Stimulated activated naive CD8-positive, alpha-beta T cell treated with anti-CD3 and anti-CD28 coated beads, Interleukin-15, Interleukin-2, amounts not matched to agents 100 U/mL and 50 U/mL, for 24 hours (primary cell): ENCODE measurements at places on chromosomes 3 and 15.

GRCh38 chr3:4351164-4351855 lies 48.1 kb downstream of the SETMAR start:
- peak; percentile 34 for DNase-seq

- no peak for DNase-seq
Observed at GRCh38 chr3:71136276-71136675, 447.3 kb downstream of the FOXP1 start.

GRCh38 chr3:148852271-148852992 lies 12.7 kb upstream of the CPA3 start:
- no peak for DNase-seq

DNA sequence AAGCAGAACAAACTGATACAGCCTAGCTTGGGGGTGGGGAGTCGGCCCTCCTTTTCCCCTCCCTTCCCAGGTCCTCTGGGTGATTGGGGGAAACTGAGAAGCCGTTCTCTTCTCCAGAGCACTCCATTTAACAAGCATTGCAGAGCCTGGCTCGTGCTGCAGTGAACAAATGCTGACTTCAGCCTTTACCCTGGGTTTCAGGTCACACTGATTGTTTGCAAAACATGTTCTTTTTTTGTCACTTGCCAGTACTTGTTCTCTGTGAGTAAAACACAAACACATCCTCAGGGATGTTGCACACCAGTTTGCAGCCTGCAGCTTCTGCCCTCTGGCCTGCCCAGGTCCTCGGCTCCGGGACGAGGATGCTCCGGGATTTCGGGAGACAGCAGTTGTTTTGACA lies 132.8 kb downstream of the PGPEP1L start:
- DNase-seq = no peak

- no peak for DNase-seq
Observed at GRCh38 chr3:71708476-71709105, 16.6 kb downstream of the EIF4E3 start.

DNA sequence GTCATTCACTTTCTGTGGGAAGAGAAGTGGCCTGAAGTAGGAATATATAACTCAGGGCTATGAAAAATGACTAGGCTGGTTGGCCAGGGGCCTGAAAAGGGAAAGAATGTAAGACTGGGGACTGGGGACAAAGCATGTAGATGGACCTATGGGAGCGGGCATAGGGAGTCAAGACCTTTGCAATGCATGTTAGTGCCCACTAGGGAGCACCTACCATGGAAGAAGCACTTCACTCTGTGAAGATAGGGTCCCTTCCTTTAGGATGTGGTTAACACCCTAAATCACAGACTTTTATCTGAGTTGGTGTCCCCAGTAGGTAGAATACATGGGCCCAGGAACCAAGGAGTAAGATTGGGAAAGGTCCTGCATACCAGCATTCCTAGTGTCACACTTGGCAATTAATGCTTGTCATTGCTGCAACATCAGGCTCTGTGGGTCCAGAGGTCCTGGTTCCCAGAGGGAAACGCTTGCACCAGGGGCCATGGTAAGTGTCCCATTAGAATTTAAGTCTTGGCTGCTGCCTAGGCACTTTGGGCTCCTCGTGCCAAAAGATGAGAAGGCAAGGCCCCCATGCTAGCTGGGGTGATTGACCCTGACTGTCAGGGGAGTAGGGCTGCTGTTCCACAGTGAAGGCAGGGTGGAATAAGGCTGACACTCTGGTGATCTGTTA lies 79.6 kb downstream of the CRYGS start:
- DNase-seq = no peak

GRCh38 chr3:152769523-152769922 lies 65.4 kb upstream of the P2RY1 start:
- DNase-seq = no peak

DNA sequence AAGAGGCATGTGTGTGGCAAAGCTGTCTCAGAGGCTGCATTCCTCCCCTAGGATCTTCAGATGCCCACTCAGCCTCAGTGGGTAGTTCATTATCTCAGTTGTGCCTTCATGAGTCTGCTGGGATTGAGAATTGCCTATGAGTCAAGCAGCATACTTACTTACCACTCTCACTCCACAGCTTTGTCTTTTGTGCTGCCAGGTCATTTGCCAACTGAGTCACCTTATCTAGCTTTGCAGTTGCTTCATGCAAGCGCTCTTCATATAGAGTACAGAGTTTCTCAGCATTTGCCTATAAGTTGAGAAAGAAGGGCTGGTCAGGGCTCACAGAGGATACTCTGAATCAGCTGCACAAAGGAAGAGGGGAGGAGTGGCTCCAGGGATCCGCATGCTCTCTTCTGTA lies 89.5 kb downstream of the MYH15 start:
- no peak for DNase-seq

DNA sequence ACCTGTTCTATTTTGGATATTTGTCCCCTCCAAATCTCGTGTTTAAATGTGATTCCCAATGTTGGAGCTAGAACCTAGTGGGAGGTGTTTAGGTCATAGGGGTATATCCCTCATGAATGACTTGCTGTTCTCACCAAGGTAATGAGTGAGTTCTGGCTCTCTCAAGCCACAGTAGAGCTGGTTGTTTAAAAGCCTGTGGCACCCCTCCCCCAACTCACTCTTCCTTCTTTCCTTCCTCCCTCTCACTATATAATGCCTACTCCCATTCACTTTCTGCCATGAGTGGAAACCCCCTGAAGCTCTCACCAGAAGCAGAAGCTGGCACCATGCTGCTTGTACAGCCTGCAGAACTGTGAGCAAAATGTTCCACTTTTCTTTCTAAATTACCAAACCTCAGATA lies 341.1 kb downstream of the SI start:
- no peak for DNase-seq

DNA sequence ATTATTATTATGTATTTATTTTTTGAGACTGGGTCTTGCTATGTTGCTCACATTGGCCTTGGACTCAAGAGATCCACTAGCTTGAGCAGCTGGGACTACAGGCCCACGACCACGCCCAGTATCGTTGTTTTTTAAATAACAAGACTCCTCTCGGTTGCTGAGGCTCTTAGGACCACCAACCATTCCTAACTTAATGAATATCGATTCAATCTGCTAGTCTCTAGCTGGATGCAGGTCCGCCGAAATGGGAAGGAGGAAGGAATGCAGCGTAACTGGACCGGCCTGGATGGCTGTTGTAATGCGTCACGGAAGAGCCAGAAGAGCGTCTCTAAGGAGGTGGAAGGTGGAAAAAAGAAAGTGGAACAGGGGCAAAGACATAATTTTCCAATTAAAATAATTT lies 1.7 kb downstream of the ANXA2 start:
- DNase-seq = no peak

DNA sequence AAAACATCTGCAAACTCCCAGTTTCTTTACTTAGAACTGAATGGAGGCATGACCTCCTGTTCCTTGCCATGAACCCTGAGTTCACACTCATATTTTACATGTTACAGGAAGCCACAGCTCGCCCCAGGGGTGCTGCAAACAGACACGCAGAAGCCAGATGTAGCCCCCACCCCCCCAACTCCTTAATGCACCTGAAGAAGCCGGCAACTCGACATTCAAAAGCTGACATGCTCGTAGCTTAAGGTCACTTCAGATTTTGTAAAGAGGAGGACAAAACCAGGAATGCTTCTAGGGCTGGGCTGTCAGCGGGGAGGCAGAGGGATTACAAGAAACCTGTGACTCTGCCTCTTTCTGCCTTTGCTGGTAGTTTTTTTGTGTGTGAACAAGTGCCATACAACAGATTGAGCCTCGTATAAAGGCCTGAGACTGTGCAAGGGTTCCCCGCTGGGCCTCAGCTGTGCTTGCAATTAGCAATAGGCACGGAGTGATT lies 42.0 kb upstream of the FEZF2 start:
- no peak for DNase-seq

DNA sequence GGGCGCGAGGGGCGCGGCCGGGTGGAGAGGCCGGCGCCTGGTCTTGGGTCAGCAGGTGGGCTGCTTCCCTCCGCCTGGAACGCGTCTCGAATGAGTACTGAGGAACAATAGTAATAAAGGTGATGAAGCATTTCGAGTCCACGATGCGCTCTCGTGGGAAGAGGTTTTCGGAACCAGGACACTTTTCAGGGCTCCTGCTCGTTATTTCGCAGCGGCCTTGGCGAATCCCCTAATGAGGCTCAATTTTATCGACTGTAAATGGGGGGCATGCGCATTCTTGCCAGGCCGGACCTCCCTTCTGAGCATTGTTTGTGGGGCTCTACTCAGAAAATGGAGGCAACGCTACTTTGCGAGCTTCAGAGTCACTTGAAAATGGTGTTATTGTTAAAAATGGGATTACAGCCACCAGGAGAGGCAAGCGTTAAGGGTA lies 1.2 kb downstream of the NR2C2 start:
- DNase-seq = no peak

GRCh38 chr3:163490119-163490518 lies 1588.2 kb downstream of the SI start:
- peak; percentile 36 for DNase-seq

DNA sequence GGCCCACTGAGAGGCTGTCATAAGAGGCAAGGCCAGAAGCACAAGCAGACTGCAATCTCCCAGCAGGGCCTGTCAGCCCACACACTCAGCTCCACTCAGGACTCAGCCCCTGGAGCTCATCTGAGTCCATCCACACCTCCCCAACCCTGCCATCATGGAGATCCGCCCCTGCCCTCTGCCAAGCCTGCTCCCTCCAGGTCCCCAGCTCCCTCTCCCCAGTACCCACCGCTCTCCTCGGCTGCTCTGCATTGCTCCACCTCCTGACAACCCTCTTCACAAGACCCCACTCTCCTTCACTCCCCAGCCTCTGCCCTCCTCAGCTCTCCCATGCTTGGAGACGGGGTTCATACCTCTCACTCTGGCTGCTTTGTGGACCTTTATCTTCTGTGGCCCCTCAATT lies 11.1 kb downstream of the POC1A start:
- no peak for DNase-seq

DNA sequence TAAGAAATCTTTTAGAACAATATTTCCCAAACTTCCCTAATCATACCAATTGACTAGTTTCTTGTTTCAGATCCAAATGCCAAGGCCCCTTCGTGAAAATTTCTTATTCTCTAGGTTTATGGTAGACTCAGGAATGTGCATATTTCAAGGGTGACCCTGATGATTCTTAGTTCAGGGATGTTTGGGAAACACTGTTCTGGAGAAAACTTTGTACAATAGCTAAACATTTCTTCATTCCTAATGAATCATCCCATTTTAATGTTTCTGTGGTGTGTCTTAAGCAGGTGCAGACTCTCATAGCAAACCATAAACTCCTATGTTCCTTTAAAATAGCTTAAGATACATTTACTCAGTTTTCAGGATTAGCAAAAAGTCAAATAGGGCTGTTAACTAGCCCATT lies 314.5 kb downstream of the TIGIT start:
- no peak for DNase-seq

GRCh38 chr15:95937128-95937528 lies 393.4 kb upstream of the NR2F2 start:
- DNase-seq = no peak

GRCh38 chr15:61000276-61000675 lies 228.8 kb downstream of the RORA start:
- DNase-seq = no peak

GRCh38 chr15:64634027-64634426 lies 141.4 kb downstream of the RBPMS2 start:
- peak; percentile 45 for DNase-seq

- no peak for DNase-seq
Observed at GRCh38 chr3:42151596-42152168, 60.5 kb downstream of the TRAK1 start.

- no peak for DNase-seq
Observed at GRCh38 chr3:149634573-149634972, 23.3 kb downstream of the WWTR1 start.

DNA sequence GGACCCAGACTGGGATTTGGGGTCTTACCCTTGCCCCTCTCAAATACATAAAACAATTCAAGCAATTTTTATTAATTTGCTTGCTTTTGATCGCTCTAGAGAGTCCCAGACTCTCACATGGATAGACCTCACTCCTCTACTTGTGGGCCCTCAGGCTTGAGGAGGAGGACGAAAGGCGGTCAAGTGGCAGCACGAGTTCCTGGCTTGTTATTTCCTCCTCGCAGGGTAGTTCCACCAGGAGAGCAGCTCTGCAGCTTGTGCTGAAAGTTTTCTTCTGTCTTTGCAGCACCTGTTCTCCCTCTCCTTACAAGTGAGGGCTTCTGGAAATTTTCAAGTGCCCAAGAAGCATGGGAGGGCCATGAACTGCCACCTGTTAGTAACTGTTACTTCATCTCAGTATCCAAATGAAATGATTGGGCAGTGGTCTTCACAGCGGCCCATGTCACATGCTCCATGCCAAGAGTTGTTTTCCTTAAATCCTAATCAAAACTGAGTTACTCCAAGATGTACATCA lies 22.7 kb downstream of the ABI3BP start:
- DNase-seq = no peak

DNA sequence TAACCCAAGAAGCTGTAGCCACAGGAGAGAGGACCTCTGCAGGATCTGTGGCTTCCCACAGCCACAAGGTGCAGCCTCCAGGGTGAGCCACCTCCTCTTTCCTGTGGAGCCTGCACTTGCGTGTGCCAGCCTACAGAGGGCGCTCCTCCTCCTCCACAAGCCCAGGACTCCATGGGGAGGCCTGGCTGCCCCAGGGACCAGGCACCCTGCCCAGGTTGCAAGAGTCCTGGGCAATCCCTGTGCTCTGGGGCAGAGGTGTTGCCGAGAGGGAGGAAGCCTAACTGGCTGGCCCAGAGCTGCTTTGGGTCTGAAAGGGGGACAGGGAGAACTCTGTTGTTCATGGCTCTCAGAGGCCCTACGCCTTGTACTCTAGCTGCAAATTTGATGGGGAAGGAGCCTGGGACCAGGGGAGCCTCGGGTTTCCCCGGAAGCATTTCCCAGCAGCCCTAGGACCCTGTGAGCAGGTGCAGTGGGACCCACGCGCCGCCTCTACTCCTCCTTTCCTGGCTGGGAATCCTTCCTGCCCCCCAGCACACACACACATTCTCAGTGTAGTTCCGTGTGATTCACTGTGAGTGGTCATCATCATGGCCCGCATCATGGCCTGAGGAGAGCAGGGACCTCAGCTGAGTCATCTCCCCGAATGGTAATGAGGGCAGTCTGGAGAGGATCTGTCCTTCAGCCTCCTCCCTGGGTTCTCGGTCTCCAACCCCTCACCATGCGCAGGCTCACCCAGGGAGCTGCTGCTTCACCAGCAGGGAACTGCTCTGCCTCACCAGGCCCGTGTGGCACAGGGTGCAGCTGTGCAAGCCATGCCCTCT lies 24.3 kb downstream of the TBC1D21 start:
- DNase-seq = peak; percentile 69

DNA sequence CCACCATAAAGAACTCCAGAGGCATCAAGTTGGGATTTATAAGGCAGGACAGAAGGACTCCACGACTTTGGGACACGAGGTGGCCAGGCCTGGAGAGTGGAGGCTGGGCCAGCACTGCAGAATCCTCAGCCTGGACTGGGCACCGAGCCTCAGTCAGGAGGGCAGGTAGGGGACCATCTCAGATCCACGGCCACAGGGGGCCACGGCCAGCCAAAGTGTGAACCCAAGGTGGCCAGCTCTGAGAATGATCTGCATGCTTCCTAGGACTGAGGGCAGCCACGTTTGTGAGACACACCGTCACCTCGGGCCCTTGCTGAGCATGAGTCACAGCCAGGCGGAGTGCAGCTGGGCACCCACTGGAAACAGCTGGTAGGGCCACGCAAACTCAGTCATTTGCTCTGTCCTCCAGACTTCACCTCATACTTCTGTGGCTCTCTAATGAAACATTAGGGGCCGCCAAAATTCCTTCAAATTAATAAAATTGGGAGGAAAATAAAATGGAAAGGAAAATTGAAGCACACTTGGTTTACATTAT lies 65.8 kb downstream of the CTNNB1 start:
- DNase-seq = no peak

- DNase-seq = peak; percentile 94
Observed at GRCh38 chr15:52078876-52079700, 33.5 kb downstream of the BCL2L10 start.
